ENCODE measurements at places on chromosomes 7 and 10.

DNA sequence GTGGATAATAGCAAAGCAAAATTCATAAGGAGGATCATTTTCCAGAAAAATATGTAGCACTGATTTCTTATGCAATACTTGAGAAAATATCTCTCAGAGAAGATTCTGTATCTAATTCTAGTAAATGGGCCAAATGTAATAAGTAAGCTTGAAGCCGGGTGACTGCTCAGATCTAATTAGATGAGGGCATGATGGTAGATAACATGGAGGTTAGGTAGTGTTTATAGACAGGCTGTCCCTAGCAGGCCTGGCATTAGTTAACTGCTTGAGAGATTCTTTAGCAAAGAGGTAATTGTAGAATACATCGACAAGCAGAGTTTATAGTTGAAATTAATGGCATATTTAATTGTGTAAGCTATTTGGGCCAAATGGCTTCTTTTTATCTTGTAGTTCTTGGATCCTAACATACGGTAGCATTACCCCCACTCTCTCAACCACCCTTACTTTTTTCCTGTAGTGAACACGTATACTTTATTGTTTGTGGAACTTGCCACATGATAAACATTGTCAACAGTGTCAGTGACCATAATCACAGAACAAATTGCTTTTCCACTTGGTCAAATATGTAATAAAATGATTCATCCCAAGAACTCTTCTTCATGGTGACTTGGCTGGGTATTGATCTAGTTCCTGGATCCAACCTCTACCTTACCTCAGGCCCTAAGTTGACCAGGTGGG, 343.1 kb downstream of the BBS9 start:
- DNase-seq = no peak

- no peak for DNase-seq
These were observed 136.1 kb downstream of the HERPUD2 start for GRCh38 chr7:35558841-35559240.

DNA sequence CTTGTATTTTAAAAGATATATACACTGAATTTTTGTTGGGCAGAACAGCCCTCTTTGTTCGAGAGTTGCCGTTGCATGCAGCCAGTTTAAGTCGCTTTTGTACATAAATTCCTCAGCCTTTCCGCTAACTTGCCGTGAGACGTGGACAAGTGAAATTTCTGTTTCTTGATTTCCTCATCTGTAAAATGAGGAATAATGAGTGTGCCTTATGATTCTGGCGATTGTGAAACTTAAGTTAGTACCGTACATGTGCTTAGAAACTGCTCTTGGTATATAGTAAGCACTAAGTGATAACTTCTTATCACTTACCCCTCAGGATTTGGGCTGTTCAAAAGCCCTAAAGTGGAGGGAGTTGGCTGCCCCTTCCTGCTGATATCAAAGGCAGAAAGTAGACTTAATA, 1.4 kb downstream of the CCNJ start:
- no peak for DNase-seq

DNA sequence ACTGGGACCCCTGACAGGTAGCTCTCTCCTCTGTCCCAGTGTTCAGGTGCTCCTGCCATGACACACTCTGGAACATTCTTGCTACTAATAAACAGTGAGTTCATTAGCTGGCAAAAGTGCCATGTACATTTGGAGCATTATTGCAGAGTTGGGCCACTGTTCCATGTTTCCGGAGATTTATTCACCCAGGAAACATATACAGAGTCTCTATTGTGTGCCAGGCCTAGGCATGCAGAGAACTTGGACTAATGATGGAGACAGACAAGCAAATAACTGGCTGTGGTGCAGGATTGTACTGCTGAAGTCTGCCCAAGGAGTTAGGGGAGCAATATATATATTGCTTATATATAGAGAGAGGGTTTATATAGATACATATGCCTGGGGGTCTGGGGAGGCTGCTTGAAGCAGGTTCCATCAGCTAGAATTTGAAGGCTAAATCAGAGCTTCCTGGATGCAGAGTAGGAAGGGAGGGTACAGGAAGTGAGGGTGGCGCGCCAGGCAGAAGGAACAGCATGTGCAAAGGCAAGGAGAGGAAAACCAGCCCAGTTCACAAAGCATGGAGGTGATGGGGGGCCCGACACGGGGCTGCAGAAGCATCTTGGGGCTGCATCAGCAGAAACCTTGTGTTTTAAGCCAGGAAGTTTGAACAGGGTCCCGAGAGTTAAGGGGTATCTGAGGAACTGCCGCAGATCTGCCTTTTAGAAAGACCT, 22.7 kb upstream of the EEPD1 start:
- DNase-seq = no peak

GRCh38 chr10:63496561-63496960, 24.6 kb upstream of the REEP3 start:
- no peak for DNase-seq

DNA sequence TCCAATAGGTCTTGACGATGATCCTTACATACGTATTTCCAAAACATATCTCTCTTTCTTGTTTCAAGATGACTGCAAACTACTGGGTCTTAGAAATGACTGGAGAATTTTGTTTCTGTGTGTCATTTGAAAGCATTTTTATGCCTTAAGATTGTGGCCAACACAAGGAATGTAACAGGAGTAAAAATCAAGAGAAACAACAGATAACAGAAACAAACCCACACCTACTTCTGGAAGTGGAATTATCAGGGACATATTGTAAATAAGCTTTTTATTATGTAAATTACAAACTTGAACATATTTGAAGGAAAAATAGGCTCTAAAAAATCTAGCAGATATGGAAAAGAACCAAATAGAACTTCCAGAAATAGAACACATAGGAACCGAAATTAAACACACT, 195.6 kb downstream of the CYP26A1 start:
- no peak for DNase-seq

GRCh38 chr10:37748170-37748569, 109.2 kb downstream of the ZNF248 start:
- no peak for DNase-seq

GRCh38 chr7:132488634-132489302, 87.5 kb downstream of the PLXNA4 start:
- no peak for DNase-seq

GRCh38 chr10:124837687-124838086, 36.1 kb downstream of the ABRAXAS2 start:
- DNase-seq = no peak

DNA sequence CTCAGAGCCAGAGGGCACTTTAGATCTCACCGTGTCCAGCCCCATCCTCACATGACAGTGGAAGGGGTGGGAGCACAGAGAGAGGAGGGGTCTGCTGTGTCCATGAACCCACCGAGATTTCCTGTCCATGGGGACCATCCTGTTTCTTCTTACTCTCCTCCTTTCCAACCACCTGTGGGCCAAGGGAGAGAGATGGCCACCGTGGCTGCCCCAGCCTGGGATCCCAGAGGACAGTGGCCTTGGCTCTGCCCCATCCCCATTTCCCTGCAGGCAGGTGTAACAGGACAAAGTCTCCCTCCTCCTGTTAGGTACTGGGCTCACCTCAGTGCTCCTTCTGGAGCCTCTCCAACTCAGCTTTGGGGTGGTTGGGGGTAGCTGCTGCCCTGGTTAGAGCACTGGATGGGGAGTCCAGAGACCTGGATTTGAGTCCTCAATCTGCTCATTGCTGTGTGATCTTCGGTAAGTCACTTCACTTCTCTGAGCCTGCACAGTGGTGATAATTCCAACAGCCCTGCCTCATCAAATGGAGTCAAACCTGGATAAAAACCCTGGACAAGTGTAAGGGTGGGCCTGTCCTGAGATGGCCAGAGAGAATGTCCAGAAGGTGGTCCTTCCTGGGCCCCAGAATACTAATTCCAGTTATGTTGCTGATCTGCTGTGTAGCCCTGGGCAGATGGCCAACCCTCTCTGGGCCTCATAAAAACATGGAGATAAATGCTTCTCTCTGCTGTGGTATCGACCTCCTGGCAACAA, 17.8 kb upstream of the PCBD1 start:
- DNase-seq = no peak

- no peak for DNase-seq
These were observed 30.7 kb upstream of the AQP1 start for GRCh38 chr7:30880941-30881340.

GRCh38 chr7:46819819-46820218, 762.1 kb downstream of the TNS3 start:
- DNase-seq = no peak

DNA sequence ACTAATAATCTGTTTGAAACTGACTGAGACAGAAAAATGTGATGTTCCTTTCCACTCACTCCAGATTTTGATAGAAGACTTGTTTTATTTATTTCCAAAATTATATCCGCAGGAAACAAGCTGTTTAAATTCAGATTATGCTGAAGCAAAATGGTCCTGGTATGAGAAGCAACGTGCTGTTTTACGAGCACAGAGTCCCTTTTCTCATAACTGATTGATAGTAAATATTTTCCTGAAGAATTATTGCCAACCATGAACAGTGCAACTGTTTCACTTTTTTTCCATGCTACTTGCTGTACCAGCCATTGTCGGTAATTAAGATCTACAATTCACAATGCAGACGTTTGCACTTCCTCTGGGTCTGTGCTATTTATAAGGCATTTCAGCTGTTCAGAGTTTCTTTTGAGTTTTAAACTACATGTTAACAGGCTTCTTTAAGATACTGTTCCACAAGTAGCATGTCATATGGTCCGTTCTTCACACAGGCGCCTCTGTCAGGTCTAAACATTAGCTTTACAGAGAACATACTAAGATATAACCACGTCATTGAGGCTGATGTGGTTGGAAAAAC, 103.8 kb downstream of the POLL start:
- no peak for DNase-seq

DNA sequence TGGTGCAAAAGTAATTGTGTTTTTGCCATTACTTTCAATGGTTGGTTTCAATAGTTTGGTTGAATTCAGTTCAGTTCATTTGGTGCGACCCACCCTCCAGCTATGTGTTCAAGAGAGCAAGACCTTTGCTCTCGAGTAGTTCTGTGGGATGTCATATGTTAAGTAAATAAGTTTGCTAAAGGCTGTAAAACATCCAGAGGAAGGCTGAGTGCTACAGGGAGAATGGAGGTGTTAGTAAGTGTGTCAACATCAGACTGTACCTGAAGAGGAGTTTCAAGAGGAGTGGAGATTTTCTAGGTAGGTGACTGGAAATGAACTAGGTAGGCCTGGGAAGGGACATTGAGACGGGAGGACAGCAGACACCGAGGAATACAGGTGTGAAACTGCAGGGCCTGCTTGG, 147.7 kb downstream of the SH2D4B start:
- DNase-seq = no peak

- DNase-seq = no peak
These were observed 35.9 kb upstream of the HDAC9 start for GRCh38 chr7:18459484-18460245.

- no peak for DNase-seq
These were observed 10.7 kb downstream of the LUC7L2 start for GRCh38 chr7:139370301-139370942.

DNA sequence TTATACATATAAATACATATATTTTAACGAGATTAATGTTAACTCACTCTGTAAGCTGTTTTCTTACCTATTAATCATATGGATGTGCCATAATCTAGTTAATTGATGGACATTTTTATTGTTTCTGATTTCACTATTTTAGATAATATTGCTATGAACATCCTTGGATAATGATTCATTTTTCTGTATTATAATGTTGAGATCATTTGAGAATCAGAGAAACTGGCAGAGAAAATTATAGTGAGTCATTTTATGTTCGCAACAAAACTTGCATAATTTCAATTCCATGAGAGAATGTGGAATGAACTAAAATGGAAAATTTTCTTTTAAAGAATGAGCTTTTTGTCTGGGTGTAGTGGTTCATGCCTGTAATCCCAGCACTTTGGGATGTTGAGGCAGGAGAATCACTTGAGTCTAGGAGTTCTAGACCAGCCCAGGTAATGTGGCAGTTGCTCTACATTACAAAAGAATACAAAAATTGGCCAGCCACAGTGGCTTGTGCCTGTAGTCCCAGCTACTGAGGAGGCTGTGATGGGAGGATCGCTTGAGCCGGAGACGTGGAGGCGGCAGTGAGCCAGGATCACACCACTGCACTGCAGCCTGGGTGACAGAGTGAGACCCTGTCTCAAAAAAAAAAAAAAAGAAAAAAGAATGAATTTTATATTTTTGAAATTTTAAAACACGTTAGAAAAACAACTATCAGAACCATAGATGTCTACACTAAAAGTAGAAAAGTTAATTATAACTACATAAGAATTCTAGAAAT, 40.5 kb downstream of the PAPSS2 start:
- no peak for DNase-seq

All from NCI-H187 (cell line).